ENCODE measurements at places on chromosomes 7 and 10.

- no peaks in the 10 kb centered on the region for H3K4me1 ChIP-seq
- no peak for DNase-seq
- H3K27ac ChIP-seq = no peak overlapping the region
- H3K27me3 ChIP-seq = no peaks in the 10 kb centered on the region
- H3K4me3 ChIP-seq = no peak overlapping the region
- H3K36me3 ChIP-seq = no peaks in the 10 kb centered on the region
These were observed 59.9 kb downstream of the CALD1 start for GRCh38 chr7:134839298-134839697.

- no peaks in the 10 kb centered on the region for H3K36me3 ChIP-seq
- no peak overlapping the region for H3K27ac ChIP-seq
- H3K4me1 ChIP-seq = peaks cover 4% of the 10 kb centered on the region
- H3K4me3 ChIP-seq = no peak overlapping the region
- DNase-seq = no peak
These were observed 103.7 kb downstream of the DNAJB6 start for GRCh38 chr7:157440346-157441022.

GRCh38 chr10:118912961-118913600 lies 116.4 kb upstream of the NANOS1 start:
- H3K27me3 ChIP-seq = no peaks in the 10 kb centered on the region
- H3K4me3 ChIP-seq = no peak overlapping the region
- H3K27ac ChIP-seq = no peak overlapping the region

GRCh38 chr10:4294996-4295792 lies 510.2 kb upstream of the KLF6 start:
- H3K4me3 ChIP-seq = no peak overlapping the region
- H3K27ac ChIP-seq = peak overlapping the region; percentile 51
- H3K4me1 ChIP-seq = no peaks in the 10 kb centered on the region

DNA sequence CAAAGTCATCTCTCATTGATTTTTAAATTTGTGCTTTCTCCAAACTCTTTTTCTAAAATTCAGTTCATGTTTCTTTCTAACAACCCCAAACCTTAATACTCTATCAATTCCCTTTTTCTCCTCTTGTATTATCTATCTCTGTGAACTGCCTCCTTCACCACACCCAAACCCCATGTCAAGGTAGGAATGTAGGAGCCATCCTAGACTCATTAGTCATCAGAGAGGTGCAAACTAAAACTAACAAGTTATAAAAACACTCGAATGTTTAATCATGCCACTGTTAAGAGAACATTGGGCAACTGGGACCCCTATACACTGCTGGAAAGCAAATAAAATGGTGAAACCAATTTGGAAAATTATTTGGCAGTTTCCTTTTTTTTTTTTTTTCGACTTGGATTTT lies 533.8 kb upstream of the LRRN3 start:
- H3K27me3 ChIP-seq = no peaks in the 10 kb centered on the region
- H3K4me1 ChIP-seq = no peaks in the 10 kb centered on the region
- H3K36me3 ChIP-seq = no peaks in the 10 kb centered on the region
- H3K27ac ChIP-seq = no peak overlapping the region
- no peak overlapping the region for H3K4me3 ChIP-seq
- DNase-seq = no peak

GRCh38 chr10:124477614-124478363 lies 16.2 kb downstream of the LHPP start:
- H3K4me1 ChIP-seq = peaks cover 3% of the 10 kb centered on the region
- H3K4me3 ChIP-seq = no peak overlapping the region
- DNase-seq = no peak

DNA sequence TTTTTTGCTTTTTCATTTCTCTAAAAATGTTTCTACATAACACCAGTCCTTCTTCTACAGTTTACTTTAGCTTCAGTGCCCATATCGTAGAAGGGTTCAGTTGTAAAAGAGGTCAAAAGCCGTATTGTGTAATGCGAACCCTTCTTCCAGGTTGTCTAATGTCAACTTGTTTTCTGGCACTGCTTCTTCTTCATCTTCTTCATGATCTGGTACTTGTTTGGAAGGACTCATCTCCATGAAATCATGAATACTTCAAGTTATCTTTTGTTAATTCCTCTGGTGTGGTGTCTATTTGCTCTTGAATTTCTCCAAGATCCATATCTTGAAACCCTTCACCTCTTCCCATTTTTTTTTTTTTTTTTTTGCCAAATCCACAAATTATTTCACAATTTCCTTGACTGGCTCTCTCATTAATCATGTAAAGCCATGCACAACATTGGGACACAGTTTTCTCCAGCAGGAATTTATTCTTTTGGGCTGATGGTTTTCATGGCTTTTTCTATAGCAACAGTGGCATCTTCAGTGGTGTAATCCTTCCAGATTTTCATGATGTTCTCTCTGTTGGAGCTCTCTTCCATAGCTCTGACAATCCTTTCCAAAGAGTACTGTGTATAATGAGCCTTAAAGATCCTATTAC lies 85.1 kb downstream of the CPED1 start:
- no peak overlapping the region for H3K27ac ChIP-seq
- H3K36me3 ChIP-seq = no peaks in the 10 kb centered on the region
- H3K27me3 ChIP-seq = 0 out of 2 replicates have a peak, but pooled peaks cover 2% of the 10 kb centered on the region
- no peak overlapping the region for H3K4me3 ChIP-seq
- H3K4me1 ChIP-seq = no peaks in the 10 kb centered on the region

- no peak overlapping the region for H3K4me3 ChIP-seq
- H3K4me1 ChIP-seq = no peaks in the 10 kb centered on the region
- no peaks in the 10 kb centered on the region for H3K36me3 ChIP-seq
- H3K27ac ChIP-seq = no peak overlapping the region
- DNase-seq = no peak
- no peaks in the 10 kb centered on the region for H3K27me3 ChIP-seq
These were observed 119.6 kb upstream of the CTTNBP2 start for GRCh38 chr7:117992635-117993376.

DNA sequence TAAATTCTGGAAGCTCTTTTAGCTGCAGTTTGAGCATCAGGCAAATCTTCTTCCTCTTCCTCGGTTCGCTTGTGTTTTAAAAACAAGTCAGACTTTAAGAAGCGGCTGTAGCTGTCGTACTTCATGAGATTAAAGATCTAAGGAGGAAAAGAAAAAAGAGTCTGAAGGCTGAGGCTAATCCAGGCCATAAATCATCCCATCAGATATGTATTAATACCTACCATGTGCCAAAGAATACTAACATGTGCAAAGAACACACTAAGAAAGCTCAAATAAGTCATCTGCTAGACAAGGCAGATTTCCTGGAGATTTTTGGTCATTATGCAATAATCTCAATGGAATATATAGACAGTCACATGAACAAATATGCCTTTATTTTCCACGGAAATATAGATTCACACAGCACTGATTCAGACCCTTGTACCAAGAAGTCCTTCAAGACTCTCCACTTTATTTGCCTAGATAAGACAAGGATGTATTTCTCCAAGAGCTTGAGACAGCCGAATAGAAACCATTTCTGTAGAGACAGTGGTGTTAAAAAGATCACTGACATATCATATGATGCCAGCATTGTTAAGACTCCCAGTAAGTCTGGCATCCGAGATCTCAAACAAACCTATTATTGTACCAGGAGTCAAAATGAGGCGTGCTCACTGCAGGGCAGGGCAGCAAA lies 42.3 kb downstream of the RGS10 start:
- H3K27me3 ChIP-seq = no peaks in the 10 kb centered on the region
- H3K27ac ChIP-seq = no peak overlapping the region
- H3K4me3 ChIP-seq = no peak overlapping the region
- no peaks in the 10 kb centered on the region for H3K36me3 ChIP-seq
- H3K4me1 ChIP-seq = no peaks in the 10 kb centered on the region
- no peak for DNase-seq

DNA sequence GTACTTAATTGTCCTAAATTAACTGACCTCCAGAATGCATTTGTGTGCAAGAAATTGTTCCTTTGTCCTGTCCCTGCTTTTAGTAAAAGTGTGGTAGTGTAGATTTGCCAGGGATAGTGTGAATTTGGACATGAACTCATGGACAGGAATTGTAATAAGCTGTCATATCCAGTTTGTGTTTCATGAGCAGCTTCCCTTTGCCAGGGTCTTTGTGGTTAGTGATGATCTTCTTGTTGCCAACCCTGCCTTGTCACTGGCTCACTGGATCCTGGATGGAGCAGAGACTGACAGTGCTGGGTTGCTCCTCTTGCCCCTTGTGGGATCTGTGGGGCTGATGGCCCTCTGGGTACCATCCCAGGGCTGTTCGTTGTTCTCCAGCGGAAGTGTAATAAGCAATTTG lies 110.1 kb downstream of the CCNY start:
- H3K27me3 ChIP-seq = no peaks in the 10 kb centered on the region
- no peak for DNase-seq
- no peak overlapping the region for H3K27ac ChIP-seq

DNA sequence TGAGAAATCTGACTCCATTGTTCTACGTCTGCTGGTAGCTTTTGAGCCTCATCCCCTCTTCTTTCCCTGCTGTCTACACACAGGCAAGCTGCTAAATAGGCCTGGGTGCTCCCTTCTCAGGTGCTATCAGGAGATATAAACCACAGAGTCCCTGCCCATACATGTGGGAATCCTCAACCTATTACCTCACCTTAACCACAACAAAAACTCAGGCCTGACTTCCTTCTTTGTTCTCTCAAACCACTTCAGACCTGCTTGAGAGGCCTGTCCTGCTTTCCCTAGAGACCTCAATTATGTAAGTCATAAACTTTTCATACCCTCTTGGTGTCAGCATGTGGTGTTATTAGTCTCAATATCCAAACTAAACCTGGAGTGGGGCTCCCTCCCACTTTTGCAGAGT lies 75.0 kb upstream of the MAGI2 start:
- H3K27me3 ChIP-seq = no peaks in the 10 kb centered on the region
- H3K36me3 ChIP-seq = no peaks in the 10 kb centered on the region
- DNase-seq = no peak

DNA sequence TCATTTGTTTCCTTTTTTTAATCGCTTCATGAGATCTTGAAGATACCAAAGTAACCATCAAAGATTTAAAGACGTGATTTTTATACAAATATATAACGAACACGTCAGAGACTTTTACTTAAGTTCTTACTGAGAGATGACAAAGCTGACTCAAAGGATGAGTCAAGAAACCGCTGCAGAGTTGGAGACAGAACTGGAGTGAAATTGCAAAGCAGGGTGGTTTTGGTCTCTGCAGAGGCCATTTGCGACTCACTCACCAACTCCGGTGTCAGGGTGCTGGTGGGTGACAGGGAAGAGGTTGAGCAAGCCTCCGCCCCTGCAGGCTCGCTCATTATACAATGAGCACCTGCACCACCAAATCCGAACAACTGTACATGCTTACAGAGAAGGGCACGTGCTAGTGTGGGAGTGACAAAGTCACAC lies 75.2 kb downstream of the DNAJB6 start:
- no peaks in the 10 kb centered on the region for H3K4me1 ChIP-seq
- H3K36me3 ChIP-seq = peaks cover 7% of the 10 kb centered on the region
- no peak overlapping the region for H3K4me3 ChIP-seq
- DNase-seq = no peak
- no peaks in the 10 kb centered on the region for H3K27me3 ChIP-seq

DNA sequence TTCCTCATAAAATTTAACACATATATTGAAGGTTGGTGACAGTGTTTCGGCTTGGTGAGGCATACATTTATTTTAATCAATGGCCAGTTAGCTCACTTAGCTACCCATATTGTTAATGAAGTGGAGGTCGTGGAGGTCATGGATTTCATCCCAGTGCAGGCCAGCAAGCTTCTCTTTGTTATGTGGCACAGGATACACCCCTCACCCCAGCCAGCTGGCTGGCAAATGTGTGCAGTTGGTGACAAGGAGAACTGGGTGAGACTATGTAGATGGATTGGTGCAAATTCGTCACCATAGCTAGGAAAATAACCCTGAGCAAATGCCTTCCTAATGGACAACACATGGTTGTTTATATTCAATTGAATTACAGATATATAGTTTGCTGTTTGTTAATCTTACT lies 50.5 kb upstream of the FOXP2 start:
- no peak overlapping the region for H3K4me3 ChIP-seq
- no peaks in the 10 kb centered on the region for H3K4me1 ChIP-seq
- no peak overlapping the region for H3K27ac ChIP-seq
- DNase-seq = no peak

GRCh38 chr10:44968500-44969400 lies 9.1 kb downstream of the RASSF4 start:
- H3K27me3 ChIP-seq = no peaks in the 10 kb centered on the region
- H3K4me1 ChIP-seq = peaks cover 32% of the 10 kb centered on the region
- H3K27ac ChIP-seq = no peak overlapping the region
- DNase-seq = no peak

DNA sequence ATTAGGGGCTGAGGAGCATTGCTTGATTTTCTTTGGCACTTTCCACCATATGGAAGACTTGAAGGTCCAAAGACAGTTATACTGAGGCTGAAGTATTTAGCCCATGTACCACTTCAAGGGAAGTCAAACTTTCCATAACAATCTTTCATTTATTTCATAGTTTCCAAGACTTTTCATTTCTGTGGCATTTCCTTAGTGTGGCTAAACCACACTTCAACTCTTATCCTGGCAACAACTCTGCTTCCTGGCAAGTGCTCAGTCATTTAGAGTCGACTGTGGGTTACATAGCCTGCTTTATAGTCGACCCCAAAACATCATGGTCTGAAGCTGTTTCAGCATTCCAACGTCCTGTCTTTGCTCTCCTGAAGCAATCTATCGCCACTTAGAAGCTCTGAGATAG lies 343.0 kb upstream of the SEMA3D start:
- H3K4me1 ChIP-seq = no peaks in the 10 kb centered on the region
- no peak overlapping the region for H3K27ac ChIP-seq

DNA sequence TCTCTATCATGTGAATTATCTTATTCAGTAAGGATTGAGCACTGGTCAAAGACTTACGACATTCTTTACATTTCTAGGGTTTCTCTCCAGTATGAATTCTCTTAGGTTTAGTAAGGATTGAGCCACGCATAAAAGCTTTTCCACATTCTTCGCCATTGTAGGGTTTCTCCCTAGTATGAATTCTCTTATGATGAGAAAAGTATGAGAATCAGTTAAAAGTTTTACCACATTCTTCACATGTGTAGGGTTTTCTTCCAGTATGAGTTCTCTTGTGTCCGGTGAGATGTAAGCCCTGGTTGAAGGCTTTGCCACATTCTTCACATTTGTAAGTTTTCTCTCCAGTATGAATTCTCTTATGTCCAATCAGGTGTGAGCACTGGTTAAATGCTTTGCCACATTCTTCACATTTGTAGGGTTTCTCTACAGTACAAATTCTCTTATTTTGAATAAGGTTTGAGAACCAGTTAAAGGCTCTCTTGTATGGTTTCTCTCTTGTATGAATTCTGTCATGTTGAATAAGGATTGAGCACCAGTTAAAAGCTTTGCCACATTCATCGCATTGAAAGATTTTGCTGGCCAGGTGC lies 445.9 kb downstream of the ZNF479 start:
- no peak overlapping the region for H3K4me3 ChIP-seq
- H3K27me3 ChIP-seq = no peaks in the 10 kb centered on the region
- no peak for DNase-seq
- no peaks in the 10 kb centered on the region for H3K4me1 ChIP-seq

Measured in Panc1 (cell line).